ENCODE measurements at places on chromosomes 7 and 10.
A peak's percentile ranks its signal among the peaks of the same experiment; 100 is the strongest.

DNA sequence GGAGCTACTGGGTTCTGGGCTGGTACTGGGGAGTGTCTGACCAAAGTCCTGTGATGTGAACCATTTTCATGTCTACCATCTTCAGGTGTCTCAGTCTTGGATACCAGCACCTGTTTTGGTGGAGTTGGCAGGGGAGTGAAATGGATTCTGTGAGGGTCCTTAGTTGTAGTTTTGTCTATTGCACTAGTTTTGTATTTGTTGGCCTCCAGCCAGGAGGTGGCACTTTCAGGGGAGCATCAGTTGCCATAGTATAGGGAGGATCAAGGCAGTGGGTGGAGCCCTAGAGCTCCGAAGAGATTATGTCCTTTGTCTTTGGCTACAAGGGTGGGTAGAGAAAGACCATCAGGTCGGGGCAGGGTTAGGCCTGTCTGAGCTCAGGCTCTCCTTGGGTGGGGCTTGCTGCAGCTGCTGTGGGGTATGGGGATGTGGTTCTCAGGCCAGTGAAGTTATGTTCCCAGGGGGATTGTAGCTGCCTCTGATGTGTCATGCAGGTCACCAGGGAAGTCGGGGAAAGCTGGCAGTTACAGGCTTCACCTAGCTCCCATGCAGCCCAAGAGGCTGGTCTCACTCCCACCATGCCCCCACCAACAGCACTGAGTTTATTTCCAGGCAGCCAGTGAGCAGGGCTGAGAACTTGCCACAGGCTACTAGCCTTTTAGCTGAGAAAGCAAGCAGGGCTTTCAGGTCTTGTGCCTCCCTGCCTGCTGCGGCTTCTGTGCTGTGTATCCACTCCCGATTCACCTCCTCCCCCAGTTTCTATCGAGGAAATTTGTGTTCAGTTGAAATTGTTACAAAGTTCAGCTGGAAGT, 153.1 kb downstream of the ZNF365 start:
- no peak for DNase-seq

DNA sequence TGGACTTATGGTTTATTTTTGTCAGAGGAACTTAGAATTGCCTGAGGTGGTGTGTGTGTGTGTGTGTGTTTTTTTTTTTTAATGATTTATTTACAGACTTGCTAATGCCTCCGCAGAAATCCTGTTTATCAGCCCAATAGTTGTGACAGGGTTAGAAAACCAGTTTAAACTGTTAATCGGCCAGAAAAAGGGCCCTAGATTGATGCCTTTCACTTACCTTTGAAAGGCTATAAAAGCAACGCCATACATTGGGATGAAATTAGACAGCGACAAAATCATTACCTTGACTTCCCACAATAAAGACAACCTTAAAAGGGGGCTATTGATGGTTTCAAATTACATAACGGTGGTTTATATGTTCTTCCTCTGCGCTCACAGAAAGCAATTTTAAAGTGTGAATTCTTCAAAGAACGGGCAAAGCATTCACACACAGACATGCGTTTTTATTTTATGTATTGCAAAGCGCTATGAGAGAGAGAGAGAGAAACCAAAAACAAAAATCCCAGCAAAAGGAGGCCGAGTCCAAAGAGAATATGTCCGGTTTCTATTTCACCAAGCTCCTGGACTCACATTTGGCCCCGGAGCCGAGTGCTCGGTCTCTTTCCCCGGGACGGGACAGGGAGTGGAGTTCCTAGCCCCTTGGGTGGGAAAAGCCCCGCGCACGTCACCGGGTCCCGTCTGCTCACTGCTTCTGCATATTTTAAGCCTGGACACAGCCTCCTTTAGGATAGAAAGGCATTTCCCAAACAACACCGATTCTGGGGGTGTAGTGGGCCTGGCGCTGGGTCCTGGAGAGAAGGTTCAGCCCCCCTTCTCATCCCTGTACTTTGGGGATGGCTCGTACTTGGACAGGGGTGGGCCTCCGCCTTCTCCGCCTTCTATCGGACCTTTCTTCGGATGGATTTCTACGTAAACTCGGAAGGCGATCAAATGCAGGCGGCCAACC, 26.8 kb upstream of the VAX1 start:
- no peak for DNase-seq

DNA sequence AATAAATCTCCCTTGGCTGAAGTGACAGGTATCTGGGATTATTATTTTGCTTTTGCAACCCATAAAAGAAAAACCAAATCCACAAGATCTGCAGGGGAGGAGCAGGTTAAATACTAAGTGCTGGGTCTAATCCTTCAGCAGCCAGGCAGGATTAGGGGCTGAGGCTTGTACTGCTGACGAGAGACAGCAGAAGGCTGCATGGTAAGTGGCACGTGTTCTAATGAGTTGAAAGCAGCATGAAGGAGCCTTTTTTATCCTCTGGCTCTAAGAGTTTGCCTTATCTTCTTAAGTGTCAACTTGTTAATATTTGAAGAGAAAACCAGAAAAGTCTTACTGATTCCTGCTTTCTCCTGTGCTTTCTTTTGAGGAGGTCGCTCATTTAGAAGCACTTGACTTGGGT, 50.0 kb downstream of the LYZL2 start:
- no peak for DNase-seq

GRCh38 chr10:32239769-32240168, 107.2 kb downstream of the EPC1 start:
- DNase-seq, result no peak

DNA sequence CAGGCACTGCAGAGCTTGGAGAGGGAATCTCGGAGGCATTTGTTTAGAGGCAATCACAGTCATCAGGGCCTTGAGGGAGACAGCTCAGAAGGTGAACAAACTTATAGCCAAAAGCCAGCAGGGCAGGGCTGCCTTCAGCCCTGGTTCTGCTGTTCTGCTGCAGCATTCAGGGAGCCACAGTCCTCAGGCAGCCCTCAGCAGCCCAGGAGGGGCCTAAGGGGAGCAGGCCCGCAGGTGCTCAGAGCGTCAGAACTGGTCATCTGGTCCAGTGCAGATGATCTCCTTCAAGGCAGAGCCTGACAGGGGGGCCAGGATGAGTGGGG, 84.7 kb downstream of the ARHGAP22 start:
- DNase-seq, result no peak

DNA sequence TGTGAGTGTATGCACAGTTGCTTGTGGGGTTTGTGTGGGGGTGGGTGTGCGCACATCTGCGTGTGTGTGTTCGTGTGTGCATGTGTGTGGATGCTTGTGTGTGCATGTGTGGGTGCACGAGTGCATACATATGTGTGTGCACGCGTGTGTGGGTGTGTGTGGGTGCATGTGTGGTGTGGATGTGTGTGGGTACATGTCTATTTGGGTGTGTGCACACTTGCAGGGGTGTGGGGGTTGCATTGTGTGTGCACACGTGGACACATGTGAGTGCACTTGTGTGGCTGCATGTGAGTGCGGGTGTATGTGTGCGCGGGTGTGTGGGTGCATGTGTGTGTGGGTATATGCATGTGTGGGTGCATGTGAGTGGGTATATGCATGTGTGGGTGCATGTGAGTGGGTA, 73.7 kb downstream of the NKX6-2 start:
- peak; percentile 10 for DNase-seq

DNA sequence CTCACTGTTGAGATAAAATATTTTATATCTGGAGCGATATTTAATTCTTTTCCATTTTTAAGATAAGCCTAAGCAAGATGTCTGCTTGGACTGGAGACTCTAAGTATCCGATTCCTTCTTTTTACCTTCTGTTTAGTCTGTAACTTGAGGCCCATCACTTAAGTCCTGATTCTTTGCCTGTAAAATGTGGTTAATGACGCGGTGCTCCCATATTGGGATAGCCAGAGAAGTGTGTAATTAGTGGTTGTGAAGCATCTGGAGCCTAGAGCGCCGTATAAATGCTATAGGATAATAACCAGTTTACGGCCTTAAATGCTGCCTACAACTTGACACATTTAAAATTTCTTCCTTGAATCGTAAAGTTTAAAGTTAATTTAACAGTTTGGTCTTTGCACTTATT, 132.9 kb downstream of the CHN2 start:
- no peak for DNase-seq

DNA sequence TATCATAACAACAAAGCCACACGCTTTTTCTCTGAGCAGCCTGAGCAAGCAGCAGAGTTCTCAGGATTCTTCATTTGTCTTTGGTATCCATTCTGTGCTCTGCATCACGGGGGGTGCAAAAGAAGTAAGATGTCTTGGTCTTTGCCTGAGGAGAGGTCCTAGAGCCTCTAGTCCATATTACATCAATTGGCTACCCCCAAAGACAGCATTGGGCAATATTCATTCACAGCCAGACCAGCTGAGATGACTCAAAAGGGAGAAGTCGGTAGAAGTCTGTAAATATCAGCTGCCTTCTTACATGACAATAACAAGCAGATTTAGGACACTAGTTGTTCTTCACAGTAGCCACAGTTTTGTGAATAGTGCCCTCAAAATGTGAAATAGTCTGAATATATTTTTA, 66.6 kb downstream of the FZD1 start:
- DNase-seq, result no peak

DNA sequence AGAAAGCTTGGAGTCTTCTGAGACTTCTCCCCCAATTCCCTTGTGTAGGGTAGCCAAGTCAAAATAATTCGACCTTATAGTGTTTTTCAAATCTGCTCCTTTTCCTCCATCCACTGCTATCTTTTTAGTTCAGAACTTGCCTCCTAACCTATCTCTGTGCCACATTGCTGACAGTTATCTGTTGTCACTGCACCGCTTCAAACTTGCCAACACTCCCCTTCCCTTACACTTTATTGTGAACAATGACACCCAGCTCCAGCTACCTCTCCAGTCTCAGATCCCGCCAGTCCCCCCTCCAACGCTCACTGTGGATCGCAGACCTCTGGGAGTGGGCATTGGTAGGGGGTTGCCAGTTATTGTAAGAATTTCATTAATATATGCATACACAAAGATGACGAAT, 16.3 kb upstream of the HPS1 start:
- DNase-seq, result no peak

DNA sequence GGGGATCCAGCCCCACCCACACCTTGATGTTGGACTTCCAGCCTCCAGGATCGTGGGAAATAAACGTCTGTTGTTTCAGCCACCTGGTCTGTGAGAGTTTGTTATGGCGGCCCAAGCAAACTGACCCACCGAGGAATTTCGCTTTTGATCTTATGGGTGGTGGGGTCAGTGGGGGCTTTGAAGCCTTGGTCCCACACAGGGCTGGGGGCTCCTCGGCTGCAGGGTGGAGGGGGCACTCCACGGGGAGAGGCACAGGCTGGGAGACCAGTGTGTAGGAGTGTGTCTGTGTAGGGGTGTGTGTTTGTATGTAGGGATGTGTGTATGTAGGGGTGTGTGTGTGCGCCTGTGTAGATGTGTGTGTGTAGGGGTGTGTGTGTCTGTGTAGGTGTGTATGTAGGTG, 48.1 kb upstream of the PSMG3 start:
- no peak for DNase-seq

DNA sequence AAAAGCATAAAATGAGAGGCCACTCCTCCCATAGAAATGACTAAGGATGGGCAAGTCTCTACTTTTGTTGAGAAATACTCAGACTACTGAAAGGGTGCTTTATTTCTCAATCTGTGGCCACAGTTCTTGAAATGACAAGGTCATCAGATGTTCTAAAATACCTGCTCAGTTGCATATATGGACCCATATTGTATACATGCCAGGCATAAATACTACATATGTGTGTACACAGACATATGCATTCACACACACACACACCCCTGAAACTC, 691.5 kb upstream of the SORCS1 start:
- no peak for DNase-seq

GRCh38 chr10:116554628-116555027, 8.9 kb downstream of the PNLIP start:
- DNase-seq, result no peak

DNA sequence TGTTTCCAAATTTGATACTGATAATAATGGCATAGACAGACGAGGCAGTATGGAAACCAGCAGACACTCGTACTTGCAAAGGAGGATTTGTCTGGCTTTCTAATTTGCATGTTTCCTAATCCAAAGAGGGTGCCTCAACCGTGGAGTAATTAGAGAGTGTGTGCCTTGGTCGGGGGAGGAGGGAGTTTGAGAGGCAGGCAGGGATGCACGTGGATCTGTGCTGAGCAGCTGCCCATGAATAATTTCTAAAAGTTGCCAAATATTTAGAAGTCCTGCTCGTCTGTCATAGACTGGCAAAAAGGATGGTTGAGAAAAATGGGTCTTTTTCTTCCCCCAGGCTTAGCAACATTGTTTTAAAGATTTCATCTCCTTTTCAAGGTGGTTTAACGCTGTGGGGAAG, 69.4 kb downstream of the PTPRE start:
- DNase-seq, result no peak

Data from left hindlimb (tissue), 1 donor.